Aorta (tissue), 5 donors: ENCODE measurements at places on chromosomes 11 and 22. TPM values are rescaled to one million over a fixed set of nuclear protein-coding genes. Genes with fewer than 3 reads are reported as not detected.

Gene DEFB131B
- not detected for total RNA-seq

Gene DGAT2
- total RNA-seq: 4.4 TPM

Gene SLC25A22
- 12.9 TPM for total RNA-seq

Gene APOA1
- not detected for total RNA-seq

Gene VWCE
- total RNA-seq: 3.0 TPM

Gene STK33
- 0.88 TPM for total RNA-seq

Gene PCSK7
- total RNA-seq: 52.8 TPM

- no peak for DNase-seq
Measured at GRCh38 chr11:11217929-11218628, 135.0 kb downstream of the CSNK2A3 start.

GRCh38 chr11:11514246-11514645, 107.6 kb downstream of the GALNT18 start:
- no peak for DNase-seq

DNA sequence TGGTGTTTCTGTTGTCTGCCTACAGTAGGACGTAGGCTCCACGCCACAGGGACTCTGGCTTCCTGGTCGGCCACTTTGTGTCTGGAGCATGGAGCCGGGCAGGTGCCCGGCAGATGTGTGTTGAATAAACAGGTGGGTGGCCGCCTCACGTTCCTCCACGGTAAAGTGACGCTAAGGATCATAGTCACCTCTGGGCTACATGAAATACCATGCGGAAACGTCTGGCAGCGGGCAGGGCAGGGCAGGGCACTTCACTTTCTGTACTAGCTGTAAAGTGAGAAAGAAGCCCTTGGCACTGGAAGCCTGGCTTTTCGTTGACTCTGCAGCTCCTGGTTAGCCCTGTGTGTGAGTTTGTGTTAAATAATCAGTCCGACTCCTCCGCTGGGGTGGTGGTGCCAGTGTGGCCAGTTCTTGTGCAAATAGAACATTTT, 52.4 kb downstream of the MCM5 start:
- no peak for DNase-seq

GRCh38 chr22:45502215-45503049, at the start of gene FBLN1:
Gene FBLN1 (plus strand): TSS chr22:45502883. CDS start chr22:45502986, 103 bp downstream.
- DNase-seq: peak; percentile 65

- no peak for DNase-seq
Measured at GRCh38 chr11:2849994-2850770, 35.4 kb downstream of the CDKN1C start.

GRCh38 chr11:61266602-61267001, 25.6 kb downstream of the PGA5 start:
- DNase-seq: no peak

- DNase-seq: no peak
Measured at GRCh38 chr11:93279851-93280347, 50.6 kb upstream of the DEUP1 start.

GRCh38 chr11:69964247-69964643, 113.9 kb upstream of the ANO1 start:
- no peak for DNase-seq

GRCh38 chr11:32874132-32874531, 18.5 kb upstream of the QSER1 start:
- no peak for DNase-seq

DNA sequence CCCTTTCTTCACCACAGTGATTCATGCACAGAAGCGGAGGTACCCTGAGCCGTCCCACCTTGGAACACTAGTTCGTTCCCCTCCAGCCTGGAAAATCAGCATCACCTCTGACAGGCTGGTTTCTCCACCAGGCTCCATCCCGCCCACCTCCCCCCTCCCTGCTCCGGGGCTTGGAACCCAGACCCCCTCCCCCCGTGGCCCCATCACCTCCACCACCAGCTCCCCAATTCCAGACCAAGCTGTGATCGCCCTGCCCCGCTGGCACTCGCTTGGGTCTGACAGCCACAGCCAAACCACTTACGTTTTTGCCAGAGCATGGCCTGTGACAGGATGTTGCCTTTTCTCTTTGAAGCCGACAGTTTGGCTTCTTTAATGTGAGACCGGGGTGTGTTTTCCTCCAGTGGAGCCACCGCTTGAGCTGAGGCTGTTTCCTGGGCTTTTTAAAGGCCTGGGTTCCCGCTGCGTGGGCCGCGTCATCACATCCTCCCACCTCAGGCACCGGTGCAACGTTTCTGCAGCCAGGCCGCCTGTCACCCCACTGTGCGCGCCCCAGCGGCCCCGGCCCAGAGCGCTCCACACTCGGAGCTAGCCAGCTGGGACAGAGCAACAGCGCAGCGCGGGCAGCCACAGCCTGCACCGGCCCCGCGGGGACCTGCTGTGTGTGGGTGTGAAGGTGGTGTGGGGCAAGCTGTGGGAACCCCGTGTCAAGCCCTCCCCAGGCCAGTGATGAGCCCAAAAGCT, at the start of gene POU2AF1:
POU2AF1 (minus strand) TSS at position 415 of the 741 bp plus-strand sequence; CDS start at position 317, 98 bp downstream.
- DNase-seq: no peak

DNA sequence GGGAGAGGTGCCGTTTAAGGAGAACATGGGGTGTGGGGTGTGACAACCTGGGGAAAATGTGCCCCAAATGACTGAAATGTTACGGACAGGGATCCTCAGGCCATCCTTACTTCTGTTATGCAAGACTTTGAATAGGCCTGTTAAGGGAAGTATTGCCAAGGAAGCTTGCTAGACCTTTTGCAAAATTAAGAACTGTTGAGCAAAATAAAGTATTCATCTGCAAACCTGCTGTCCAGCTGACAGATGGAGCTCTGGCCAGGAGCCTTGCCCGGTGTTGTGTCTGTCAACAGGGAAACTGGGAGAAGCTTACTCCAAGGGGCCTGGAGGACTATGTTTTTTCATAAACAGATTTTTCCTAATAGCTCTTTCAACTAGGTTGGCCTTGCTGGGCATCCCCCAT, 48.0 kb downstream of the FAT3 start:
- no peak for DNase-seq

DNA sequence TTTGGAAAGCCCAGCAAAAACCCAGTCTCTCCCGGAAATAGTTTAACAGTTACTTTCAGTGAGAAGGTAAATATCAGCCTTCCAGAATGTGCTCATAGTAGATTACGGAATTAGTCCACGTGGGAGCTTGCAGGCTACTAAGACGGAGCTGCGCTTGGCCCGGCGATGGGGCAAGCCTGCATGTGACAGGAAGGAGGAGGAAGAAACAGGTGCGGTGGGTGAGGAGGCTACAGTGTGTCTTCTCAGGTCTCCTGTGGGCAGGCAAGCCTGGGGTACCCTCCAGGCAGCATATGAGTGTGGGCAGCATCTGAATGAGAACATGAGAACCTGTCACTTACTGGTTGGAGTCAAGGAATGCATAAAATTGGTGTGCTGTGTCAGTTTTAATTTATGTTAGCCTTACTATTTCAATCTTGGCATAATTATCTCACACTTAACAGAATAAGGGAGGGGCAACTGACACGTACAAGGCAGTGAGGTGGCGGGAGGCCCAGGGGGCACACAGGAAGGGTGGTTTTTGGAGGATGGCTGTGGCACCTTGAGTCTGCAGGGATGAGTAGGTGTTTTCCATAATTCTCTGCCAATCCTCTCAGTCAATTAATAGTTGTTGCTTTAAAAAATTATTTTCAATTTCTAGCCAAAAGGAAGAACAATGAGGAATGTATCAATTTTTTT, 35.7 kb downstream of the CLMP start:
- no peak for DNase-seq

- DNase-seq: no peak
Measured at GRCh38 chr11:5277807-5278382, 8.2 kb upstream of the HBE1 start.
